ENCODE measurements at places on chromosomes 2 and 18.

DNA sequence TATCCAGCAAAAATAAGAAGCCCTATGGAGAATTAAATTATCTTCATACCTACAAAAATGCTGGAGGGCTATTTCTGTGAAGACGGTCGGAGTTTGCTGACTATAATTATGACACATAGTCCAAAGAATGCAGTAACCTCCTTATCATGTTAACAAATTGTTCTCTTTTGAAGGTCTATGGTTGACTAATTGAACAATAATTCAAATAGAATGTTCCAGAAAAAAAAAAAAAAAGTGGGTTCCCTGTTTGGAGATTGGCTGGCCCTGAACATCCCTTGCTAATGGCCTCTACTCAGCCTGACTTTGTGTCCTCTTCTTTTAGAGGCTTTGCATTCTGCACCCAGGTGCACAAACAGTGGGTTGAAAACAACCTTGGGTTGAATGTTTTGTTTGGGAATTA, 82.8 kb upstream of the CCBE1 start:
- DNase-seq, result no peak

DNA sequence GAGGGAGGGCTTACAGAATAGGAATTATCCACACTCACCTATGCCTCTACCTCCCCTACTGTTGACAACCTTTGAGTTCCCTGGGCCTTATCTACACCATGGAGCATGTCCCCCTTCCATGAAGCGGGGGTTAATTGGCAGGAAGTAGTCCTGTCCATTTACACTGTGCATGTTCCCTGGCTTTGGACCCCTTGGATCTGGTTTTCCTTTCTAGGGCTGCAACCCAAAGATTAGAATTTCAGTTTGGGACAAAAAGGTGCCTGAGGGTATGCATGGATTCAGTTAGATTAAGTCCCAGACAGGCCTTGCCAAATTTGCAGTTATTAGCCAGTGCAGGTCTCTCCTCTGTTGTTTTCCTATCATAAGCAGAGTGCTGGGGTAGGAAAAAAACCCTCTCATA, 180.3 kb downstream of the CMPK2 start:
- DNase-seq, result no peak

DNA sequence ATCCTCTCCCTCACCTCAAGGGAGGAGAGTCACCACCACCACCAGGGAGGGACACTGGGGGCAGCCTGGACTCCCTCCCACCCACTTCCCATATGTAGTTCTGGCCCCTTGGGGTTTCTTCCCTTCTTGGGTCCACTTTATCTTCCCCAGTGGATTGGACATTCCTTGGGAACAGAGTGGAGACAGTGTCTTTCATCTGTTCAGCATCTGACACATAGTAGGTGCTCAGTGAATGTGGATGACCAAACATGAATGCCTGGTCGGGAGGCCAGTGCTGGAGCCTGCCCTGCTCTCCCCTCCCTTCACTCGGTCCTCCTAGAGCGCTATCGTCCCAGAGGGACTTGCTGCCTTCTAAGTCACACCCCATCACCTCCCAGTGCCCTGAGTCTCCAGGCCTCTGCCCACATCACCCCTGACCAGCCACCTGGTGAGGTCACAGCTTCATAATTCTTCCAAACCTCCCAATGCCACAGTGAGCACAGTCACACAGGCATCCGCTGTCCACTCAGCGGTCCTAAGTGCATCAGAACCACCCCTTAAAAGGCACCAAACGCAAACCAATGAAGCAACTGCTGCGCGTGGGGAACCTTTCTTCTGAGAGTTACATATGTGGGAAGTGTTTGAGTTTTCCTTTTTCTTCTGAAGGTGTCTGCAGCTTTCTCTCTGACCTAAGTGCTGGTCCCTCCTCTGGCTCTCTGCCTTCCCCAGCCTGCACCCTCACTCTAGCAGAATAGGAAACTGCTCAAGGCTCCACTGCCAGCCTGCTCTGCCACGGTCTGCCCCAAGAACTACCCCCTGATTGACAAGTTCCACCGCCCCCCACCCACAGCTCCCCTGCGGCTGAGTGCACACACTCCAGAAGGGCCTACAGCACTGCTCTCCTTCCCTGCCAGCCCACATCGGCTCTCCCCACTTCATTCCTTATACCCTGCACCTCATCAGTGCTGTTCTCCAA, 7.2 kb upstream of the SFXN5 start:
- no peak for DNase-seq

DNA sequence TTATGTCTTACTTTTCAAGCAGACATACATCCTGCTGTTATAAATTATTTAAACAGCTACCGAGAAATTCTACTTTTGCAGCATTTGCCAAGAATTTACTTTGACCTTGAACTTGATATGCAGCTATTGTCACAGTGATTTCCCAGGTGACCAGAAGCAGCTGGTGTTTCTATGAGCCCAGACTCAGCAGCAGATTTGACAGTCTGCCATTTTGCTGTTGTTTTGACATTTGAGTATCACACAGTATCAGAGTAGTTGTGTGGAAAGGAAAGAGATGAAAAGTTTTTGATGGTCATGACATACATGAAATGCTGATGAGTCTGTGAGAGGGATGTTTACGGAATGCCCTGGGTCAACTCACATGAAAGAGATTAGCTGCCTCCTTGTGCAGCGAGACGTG, 6.6 kb upstream of the CCDC195 start:
- DNase-seq, result no peak

- DNase-seq, result no peak
These were observed 76.6 kb downstream of the GALNT1 start for GRCh38 chr18:35658112-35658511.

- no peak for DNase-seq
These were observed 60.6 kb downstream of the SEMA4F start for GRCh38 chr2:74714691-74715080.

- no peak for DNase-seq
These were observed 14.0 kb upstream of the DUSP2 start for GRCh38 chr2:96159084-96159830.

- no peak for DNase-seq
These were observed 34.0 kb upstream of the IL37 start for GRCh38 chr2:112876971-112877361.

- DNase-seq, result no peak
These were observed 227.7 kb downstream of the RPIA start for GRCh38 chr2:88919087-88919738.

- DNase-seq, result no peak
These were observed 67.5 kb upstream of the MBOAT2 start for GRCh38 chr2:9071032-9071431.

DNA sequence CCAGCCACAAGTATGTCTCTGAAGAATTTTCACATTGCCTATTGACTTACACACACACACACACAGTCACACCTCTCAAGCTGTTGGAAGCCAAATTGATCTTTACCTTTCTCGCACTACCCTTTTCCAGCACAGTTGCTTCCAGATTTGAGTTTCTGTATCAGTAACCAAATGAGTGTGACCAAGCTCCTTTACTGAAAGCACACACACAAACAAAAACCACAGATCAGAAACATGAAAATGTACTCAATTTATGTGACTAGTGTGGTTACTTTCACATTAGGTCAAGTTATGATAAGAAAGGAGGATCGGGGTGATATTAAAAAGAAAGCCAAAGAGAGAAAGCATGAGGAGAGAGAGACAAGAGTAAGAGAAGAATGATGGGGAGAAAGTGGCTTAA, 993.9 kb upstream of the POU3F3 start:
- DNase-seq, result no peak

DNA sequence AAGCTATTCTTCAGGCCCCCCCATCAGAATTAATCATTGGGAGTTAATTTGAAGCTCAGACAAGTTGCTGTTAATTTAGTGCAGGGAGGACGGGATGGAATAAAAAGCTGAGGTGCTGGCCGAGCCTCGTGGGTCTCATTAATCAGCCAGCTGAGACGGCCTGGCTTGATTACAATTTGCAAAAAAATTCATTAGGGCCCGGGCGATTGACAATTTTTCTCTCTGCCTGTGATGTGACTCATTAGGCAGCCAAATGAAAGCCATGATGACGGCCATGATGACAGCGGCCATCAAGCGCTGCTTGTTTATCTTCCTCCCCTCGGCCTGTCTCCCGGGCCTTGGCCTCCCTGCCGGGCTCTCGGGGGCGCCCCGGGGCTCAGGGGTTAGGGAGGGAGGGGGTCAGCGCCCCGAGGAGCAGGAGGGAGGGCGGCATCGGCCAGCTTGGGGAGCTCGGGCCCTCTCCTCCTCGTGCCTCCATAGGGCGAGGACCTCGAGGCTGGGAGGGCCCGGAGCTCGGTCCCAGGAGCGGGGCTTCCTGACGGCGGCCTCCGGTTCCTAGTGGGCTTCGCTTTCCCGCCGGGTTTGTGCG, 5.2 kb downstream of the GBX2 start:
- DNase-seq, result no peak

DNA sequence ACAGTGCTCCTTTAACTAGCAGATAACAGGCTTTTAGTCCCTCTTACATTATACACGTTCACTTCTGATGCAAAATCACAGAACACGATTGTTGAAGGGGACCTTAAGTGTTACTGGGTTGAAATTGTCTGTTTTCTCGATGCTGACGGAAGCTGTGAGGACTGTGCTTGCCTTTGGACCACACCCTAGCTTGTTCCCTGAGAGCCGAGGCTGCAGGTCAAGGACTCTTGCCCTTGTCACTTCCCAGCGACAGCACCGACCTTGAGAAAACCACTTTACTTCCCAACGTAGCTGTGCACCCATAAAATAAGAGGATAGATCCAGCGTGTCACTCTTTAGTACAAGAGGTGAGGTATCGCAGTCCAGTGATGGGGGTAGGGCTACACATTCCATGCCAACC, 701.0 kb downstream of the DCDC2C start:
- no peak for DNase-seq

- DNase-seq, result no peak
These were observed 894.5 kb upstream of the POU3F3 start for GRCh38 chr2:103959174-103960128.

DNA sequence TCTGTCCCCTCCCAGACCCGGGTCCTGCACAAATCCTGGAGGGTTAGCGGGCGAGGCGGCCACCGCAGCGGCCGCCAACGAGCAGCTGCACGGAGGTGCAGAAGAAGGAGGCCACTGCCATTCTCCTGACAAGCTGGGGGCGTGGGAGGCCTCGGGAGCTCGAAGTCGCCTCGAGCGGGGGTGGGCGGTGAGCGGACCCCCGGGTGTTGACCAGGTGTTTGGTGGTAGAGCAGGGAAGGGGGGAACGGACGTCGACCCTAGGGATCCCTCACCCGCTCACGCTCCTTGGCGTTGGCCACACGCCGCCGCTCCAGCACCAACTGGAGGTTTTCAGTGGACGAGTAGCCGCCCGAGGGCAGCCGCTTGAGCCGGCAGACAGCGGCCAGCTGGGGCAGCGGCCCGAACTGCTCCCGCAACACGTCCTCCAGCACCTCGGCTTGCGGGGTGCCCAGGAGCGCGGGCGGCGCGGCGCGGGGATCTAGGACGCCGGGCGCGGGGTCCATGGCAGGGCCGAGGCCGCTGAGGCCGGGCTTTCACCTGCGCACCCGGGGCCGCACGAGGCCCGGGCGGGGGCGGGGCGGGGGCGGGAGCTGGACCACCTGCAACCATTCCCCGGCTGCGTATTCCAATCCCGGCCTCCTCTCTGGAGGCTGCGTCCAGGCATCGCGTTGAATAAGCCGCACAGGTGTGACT, at the start of gene FIGLA:
TSS of gene FIGLA (minus strand) at position 508 of the 693 bp plus-strand sequence. CDS start at position 503, 5 bp downstream.
- DNase-seq, result no peak

DNA sequence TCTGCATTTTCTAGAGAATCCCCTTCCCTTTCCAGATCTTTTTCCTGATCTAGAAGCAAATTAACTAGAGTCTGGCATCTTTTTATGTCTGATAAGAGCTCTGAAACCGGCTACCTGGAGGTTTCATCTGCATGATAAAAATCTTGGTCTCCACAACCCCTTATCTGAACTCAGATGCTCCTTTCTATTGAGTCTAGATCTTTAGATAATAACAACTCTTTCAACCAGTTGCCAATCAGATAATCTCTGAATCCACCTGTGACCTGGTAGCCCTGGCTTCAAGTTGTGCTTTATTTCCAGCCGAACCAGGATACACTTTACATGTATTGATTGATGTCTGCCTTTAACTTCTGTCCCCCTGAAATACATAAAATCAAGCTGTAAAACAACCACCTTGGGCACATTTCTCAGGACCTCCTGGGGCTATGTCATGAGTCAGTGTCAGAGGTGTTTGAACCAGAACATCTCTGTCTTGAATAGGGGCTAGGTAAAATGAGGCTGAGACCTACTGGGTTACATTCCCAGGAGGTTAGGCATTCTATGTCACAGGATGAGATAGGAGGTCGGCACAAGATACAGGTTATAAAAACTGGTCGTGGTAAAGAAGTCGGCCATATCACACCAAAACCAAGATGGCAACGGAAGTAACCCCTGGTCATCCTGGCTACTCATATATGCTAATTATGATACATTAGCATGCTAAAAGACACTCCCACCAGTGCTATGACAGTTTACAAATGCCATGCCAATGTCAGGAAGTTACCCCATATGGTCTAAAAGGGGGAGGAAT, 20.8 kb downstream of the RALBP1 start:
- no peak for DNase-seq

DNA sequence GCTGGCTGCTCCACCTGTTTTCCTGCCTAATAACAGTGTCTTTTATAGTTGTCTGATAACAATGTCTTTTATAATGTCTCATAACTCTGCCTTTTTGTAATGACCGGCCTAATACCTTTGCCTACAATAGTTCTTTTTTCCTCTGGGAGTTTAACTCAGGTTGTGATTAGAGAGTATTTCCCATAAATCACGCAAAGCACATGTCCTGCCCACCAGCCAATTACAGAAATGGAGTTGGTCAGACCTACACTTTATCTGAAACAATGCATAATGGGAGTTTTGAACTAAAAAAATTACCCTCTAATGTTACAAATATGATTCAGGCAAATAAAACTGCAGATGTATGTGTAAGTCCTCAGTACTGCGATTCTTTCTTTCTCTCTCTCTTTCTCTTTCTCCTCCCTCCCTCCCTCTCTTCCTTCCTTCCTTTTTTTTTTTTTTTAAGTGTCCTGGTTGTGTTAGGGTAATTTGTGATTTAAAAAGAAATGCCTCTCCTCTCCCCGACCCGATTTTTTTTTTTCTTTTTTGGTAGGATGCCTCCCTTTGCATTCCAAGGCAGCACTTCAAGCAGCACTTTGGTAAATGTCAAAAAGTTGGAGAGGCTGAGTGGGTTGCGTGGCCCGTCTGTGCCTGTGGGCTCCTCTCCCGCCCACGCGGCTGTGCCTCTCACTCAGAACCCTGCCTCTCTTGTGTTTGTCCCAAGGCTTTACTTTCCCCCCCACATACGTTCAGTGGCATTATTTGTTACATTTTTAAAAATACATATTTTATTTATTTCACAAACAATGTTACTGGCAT, 147.3 kb downstream of the AGAP1 start:
- DNase-seq, result no peak

DNA sequence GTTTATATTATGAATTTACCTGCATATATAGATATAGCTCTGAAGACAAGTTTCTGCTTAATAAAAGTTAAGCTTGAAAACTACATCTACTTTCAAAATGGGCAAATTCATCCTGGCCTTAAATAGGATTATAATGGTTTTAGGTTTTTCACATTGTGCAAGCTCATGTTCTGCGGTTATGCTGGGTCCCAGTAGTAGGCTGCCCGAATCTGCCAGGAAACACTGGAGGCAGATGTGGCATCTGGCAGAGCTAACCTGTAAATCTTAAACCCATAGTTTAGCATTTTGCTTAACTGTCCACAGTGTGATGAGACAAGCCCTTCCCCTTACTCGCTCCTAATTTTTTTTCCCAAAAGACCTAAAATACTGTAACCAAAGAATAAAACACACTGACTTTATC, 234.2 kb downstream of the TCF4 start:
- DNase-seq, result no peak

- no peak for DNase-seq
These were observed 2.1 kb downstream of the STK39 start for GRCh38 chr2:168245074-168245825.

GRCh38 chr2:39243469-39244123, at the start of gene CDKL4:
Gene CDKL4, minus strand, starts transcription at chr2:39243970.
- DNase-seq, result no peak

All from cortex of kidney (tissue), 1 donor.